ENCODE measurements at places on chromosomes 2 and 18.

GRCh38 chr2:216736326-216736725, 41.0 kb upstream of the IGFBP5 start:
- DNase-seq = no peak
- no peak overlapping the region for H3K27ac ChIP-seq
- no peak overlapping the region for H3K4me3 ChIP-seq
- H3K4me1 ChIP-seq = peaks cover 4% of the 10 kb centered on the region
- H3K36me3 ChIP-seq = no peaks in the 10 kb centered on the region

GRCh38 chr2:170681311-170681710, 33.8 kb upstream of the SP5 start:
- no peaks in the 10 kb centered on the region for H3K36me3 ChIP-seq
- H3K4me3 ChIP-seq = no peak overlapping the region
- no peak for DNase-seq
- no peaks in the 10 kb centered on the region for H3K4me1 ChIP-seq
- no peaks in the 10 kb centered on the region for H3K27me3 ChIP-seq

DNA sequence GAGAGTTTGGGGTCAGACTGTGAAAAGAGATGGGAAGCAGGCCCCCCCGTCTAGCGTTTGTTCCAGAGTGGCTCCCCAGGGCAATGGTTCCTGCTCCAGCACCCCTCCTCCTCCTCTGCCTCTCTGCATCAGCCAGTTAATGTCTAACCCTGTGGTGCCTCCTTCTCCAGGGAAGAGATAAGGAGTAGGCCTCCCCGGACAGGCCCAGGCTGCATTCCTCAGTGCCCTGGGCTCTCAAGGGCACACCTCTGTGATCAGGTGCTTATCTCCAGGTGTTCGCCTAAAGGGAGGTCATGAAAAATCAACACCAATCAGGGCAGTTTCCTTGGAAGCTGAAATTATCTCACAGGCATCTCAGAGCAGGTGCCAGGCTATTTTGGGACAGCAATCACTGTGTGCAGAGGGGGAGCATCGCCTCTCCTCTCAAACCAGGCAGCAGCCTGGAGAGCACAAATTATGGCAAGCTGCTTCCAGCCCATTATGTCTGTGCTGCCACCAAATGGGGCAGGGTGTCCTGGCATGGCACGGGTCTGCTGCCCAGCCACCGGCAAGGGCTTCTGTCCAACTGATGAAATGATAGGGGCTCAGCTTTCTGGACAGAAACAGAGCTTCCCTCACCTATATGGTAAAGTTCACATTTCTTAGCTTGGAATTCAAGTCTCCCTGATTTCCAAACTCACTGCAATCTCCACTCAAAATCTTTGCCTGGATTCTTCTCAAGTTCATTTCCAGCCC, 255.8 kb upstream of the SLC14A2 start:
- H3K4me1 ChIP-seq = no peaks in the 10 kb centered on the region
- no peaks in the 10 kb centered on the region for H3K27me3 ChIP-seq
- H3K4me3 ChIP-seq = no peak overlapping the region
- H3K36me3 ChIP-seq = no peaks in the 10 kb centered on the region
- DNase-seq = no peak

- H3K4me3 ChIP-seq = no peak overlapping the region
- no peaks in the 10 kb centered on the region for H3K4me1 ChIP-seq
- H3K36me3 ChIP-seq = no peaks in the 10 kb centered on the region
- H3K27ac ChIP-seq = no peak overlapping the region
- DNase-seq = no peak
- H3K27me3 ChIP-seq = no peaks in the 10 kb centered on the region
These were observed 55.3 kb upstream of the KYNU start for GRCh38 chr2:142822190-142822589.

- no peaks in the 10 kb centered on the region for H3K4me1 ChIP-seq
- no peak overlapping the region for H3K27ac ChIP-seq
- H3K27me3 ChIP-seq = no peaks in the 10 kb centered on the region
- H3K4me3 ChIP-seq = no peak overlapping the region
- H3K36me3 ChIP-seq = no peaks in the 10 kb centered on the region
These were observed 32.6 kb downstream of the NAPG start for GRCh38 chr18:10558243-10558966.

- H3K4me3 ChIP-seq = no peak overlapping the region
- H3K27me3 ChIP-seq = peaks cover 45% of the 10 kb centered on the region
- DNase-seq = no peak
- no peaks in the 10 kb centered on the region for H3K36me3 ChIP-seq
- H3K27ac ChIP-seq = no peak overlapping the region
- no peaks in the 10 kb centered on the region for H3K4me1 ChIP-seq
These were observed 2.8 kb downstream of the SIX3 start for GRCh38 chr2:44944102-44944951.

- H3K4me1 ChIP-seq = no peaks in the 10 kb centered on the region
- H3K27ac ChIP-seq = no peak overlapping the region
- DNase-seq = no peak
- no peaks in the 10 kb centered on the region for H3K27me3 ChIP-seq
These were observed 124.8 kb upstream of the NYAP2 start for GRCh38 chr2:225274751-225275150.
